HFF-Myc (cell line): ENCODE measurements at places on chromosomes 5 and 9.

GRCh38 chr5:180607861-180608571 lies 16.7 kb upstream of the SCGB3A1 start:
- no peak for DNase-seq

- no peak for DNase-seq
Measured at GRCh38 chr5:67299231-67299735, 102.7 kb upstream of the CD180 start.

DNA sequence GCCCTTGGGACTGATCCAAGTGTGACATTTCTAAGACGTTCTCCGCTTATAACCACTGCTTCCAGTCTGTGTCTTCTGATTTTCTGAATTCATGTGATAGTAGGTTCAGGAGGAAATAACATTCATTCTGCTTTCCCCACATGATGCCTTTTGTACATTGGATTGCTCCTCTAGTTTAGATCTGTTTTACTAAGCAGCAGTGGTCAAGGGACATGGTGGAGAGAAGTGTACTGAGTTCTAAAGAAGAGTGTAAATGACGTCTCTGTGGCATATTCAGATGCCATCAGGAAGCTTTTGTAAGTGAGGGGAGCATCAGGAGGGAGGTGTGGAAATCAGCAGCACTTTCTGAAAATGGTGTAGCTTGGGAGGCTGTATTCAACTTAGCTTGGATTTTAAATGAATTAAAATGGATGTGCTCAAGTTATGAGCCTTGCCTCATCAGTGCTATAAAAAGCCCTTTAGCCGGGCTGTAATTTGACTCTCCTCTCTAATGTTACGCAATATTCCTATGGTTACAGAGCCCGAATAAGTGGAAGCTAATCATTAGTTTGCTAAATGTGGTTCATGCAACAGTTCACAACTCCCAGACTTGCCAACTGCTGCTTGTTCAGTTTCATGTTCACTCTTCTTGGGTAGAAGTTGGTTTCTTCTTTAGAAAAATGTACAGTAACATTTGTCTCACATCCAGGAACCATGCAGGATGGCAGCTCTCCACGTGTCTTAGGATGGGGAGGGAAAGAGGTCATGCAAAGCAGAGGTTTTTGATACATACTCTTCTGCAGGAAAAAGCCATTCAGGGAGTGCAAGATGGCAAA lies 281.3 kb downstream of the ARHGAP26 start:
- peak; percentile 75 for DNase-seq

GRCh38 chr5:76331126-76331525 lies 72.0 kb upstream of the IQGAP2 start:
- DNase-seq = no peak

GRCh38 chr5:22354956-22355355 lies 498.2 kb downstream of the CDH12 start:
- no peak for DNase-seq
